ENCODE measurements at places on chromosomes 16 and 17.

- DNase-seq: no peak
Measured at GRCh38 chr16:87531418-87531817, 38.6 kb upstream of the ZCCHC14 start.

GRCh38 chr16:23072769-23073549 lies 76.3 kb downstream of the USP31 start:
- no peak for DNase-seq

GRCh38 chr16:15966836-15967546 lies 17.6 kb downstream of the ABCC1 start:
- DNase-seq: peak; percentile 63

- DNase-seq: no peak
Measured at GRCh38 chr16:85266857-85267256, 154.6 kb upstream of the CIBAR2 start.

DNA sequence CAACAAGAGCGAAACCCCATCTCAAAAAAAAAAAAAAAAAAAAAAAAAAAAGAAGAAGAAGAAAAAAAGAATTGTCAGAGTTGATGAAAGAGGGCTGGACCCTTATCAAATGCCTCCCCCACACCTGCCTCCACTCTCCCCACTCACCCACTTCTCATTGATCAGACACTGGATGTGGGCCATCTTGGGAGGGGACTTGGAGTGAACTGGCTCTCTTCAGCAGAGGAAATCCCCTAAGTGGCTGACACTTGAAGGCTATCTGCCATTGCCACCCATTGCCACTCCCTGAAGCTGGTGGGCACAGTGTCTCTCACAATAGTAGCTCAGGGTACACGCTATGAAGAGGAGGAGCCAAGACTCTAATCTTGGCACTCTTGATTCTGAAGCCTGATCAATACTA lies 1.6 kb downstream of the ITGA2B start:
- DNase-seq: no peak

DNA sequence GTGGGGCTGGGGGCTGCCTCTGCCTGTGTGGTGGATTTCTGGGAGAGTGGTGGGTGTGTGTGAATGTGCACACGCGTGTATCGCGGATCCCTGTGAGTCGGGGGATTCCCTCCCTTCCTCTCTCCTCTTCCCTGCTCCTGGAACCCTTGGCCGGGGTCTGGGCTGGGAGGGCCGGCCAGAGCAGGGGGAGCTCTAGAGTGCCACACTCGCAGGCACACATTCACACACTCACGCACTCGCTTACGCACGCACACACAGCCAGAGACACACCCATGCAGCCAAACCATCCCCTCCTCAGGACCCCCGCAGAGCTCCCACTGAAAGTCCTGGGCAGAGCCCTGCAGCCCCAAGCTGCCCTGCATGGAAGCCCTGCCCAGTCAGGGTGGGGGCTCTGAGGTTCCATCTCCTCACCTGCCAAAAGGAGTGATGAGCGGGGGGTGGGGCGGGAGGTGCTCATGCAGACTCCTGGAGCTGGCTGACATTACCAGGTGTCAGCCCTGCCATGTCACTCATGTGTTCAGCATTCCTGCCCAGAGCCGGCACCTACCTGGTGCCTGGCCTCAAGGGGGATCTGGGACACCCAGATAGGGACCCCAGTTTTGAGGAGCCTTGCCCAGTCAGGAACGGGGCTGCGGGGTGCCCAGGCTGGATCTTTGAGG lies 1.9 kb downstream of the NECAB2 start:
- no peak for DNase-seq

DNA sequence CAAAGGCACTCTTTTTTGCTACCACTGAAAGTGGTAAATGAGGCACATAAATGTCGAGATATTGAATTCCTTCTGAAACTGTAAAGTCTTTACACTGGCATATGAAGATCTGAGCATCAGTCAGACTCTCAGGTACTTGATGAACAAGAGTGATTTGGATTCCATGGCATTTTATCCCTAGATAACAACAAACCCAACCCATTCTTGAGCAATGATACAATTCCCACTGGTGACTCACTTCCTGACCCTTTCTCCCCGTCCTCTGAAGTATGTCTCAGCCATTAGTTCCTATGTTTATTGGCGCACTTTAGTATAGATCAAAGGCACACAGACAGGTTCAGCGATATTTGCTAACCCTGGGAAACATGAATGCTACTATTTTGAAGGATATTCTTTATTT lies 147.0 kb upstream of the RBFOX1 start:
- no peak for DNase-seq

GRCh38 chr16:79257953-79258490 lies 342.5 kb downstream of the MAF start:
- DNase-seq: no peak

DNA sequence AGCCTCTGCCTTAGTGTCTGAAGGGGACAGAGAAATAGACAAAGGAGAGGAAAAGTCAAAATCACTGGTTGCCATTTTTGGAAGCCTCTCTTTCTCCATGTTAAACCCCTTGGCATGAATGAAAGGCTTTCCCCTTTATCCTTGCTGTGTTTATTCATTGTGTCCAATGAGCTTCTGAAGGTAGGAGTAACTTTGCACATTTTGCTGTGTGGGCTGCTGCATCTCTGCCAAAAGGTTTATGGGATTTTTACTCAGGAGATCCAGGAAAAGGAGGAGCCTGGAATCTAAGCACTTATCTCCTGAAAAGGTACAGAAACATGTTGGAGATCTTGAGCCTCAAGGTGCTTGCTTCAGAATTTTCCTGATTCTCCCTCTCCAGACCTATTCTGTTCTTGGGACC lies 3.9 kb downstream of the CNTROB start:
- no peak for DNase-seq

DNA sequence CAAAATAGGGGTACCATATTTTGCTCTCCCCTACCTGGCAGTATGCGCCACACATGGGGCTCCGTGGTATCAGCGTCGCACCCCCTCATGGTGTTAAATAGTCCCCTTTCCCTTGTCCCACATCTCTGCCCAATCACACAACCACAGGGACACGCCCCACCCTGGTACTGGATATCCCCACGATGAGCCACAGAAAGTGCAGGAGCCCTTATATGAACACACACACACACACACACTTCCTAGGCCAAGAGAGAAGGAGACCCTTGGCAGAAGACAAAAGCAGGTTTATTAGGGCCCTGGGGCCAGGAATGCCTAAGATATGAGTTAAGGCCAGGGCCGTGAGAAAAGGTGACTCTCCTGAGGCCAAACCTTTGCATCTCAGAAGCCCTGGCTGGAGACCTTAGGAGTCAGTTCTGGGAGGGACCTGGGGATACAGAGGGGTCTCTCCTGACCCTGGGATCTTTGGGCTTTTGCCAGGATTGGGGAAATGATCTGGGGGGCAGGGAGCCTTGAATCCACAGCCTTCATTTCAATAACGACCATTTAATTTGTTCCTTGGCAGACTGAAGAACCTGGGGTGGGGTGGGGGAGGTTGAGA lies 11.6 kb downstream of the COPZ2 start:
- DNase-seq: no peak

GRCh38 chr17:50682938-50683337 lies 24.8 kb downstream of the ANKRD40 start:
- DNase-seq: no peak

DNA sequence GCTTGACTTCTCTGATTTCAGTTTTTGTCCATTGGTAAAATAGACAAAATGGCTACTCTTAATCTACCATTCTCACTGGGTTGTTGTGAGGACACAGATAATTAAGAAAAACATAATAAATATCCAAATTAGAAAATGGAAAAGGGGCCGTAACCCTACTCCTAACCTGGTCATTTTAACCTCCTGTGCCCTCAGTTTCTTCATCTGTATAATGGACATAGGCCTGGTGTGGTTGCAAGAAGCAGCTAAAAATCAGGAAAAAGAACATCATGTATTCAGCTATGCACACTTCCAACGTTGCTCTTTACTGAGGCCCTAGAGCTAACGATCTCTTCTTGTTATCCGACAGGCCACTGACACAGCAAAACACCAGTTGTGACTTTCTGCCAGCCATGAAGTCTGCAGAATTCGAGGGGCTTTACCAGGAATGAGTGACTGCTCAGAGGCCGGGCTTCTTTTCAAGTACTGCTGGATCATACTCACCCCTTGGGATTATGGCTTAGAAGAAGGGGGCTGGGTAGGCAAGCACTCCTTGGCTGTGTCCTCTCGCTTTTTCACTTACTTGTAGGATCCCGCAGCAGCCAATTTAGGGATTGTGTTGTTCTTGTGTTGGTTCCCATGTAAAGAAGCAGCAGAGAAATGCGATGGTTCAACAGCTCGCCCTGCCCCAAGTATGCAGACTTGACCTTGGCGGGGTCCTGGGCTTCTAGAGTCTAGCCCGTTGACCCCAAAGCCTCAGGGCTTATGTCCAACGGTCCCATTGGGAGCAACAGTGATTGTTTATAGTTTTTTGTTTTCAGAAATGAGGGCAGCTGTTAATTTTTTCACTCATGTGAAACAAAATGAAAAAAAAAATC lies 20.9 kb downstream of the LDAF1 start:
- no peak for DNase-seq

DNA sequence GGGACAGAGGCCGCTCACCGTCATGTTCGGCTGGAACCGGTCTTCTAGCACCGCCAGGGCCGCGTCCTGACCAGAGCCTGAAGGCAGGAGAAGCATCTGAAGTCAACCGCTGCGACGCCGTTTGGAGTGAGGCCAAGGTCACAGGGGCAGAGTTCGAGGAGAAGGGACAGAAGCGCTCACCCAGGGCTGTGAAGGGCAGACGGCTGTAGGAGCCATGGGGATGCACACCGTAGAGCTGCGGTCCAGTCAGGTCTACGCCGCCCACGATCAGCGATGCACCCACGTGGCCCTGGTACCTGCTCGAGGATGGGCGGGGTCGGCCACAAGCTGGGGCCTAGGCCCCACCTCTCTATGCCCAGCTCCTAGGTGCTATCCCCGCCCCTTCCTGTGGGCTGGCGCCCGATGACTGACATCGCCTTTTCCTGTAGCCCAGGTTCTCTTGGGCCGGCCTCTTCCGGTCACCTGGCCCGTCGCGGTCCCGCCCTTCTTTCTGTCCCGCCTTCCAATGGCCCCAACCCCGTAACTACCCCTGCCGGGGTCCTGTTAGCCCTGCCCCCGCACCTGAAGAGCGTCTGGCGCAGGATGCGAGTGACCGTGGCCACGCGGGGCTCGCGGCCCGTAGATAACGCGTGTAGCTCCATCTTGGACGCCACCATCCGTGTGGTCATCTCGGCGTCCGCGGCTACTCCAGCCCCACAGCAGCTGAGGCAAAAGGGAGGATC lies 1.1 kb downstream of the PSMB10 start:
- DNase-seq: peak; percentile 83

GRCh38 chr17:8708025-8708461 lies 36.6 kb downstream of the CCDC42 start:
- no peak for DNase-seq

- no peak for DNase-seq
Measured at GRCh38 chr16:11131706-11132105, 124.3 kb downstream of the SOCS1 start.

GRCh38 chr16:24721830-24722238 lies 7.6 kb upstream of the TNRC6A start:
- DNase-seq: no peak

DNA sequence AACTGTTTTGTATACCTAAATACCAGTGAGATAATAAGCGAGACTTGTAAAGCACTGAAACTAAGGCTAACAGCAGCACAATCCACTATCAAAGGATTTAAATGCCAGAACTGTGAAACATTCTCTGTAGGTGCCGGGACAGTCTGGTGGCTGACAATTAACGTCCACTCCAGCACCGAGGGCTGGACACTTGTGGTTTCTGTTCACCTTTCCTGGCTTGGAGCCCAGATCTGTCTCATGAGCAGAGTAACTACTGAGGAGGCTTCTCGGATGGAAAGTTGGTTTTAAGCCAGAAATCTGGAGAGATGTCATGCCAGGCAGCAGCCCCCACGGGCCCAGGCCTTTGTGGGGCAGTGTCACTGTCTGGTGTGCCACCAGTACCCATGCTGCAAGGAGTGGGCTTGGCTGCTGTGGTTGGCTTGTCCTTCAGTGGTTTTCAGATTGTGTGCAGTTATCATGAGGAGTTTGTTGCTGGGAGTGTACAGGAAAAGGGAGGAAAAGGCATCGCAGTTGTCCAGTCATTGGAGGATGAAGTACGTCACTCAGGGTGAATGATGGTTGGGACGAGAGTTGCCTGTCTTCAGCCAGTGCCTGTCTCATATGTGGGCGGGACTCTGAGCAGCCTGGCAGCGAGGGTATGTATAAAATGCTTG lies 35.5 kb downstream of the UBN1 start:
- DNase-seq: no peak

- DNase-seq: no peak
Measured at GRCh38 chr16:12350945-12351344, 374.4 kb downstream of the SNX29 start.

GRCh38 chr17:3535253-3535995 lies 22.2 kb downstream of the TRPV3 start:
- DNase-seq: peak; percentile 68
